ENCODE measurements at places on chromosomes 13 and 19. TPM values are rescaled to one million over a fixed set of nuclear protein-coding genes. Genes with fewer than 3 reads are reported as not detected.
A peak's percentile ranks its signal among the peaks of the same experiment; 100 is the strongest.

GRCh38 chr13:75792526-75793187, 156.5 kb downstream of the LMO7 start:
- DNase-seq = no peak

GRCh38 chr19:13187419-13187818, 37.2 kb downstream of the IER2 start:
- no peak for DNase-seq

DNA sequence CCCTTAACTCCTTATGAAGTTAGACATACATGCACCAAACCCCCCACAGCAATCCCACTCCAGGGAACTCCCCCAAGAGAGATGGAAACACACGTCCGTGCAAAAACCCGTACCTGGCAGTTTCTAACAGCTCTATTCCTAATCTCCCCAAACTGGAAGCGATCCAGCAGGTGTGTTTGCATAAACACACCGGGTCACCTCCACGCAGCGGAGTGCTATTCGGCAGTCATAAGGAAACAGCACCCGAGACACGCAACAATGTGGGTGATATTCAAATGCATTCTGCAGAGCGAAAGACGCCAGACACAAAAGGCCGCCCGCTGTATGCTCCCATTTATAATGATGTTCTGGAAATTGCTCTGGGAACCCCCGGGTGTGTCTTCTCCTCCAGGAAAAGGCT, 6.8 kb upstream of the ZNRF4 start:
- no peak for DNase-seq

DNA sequence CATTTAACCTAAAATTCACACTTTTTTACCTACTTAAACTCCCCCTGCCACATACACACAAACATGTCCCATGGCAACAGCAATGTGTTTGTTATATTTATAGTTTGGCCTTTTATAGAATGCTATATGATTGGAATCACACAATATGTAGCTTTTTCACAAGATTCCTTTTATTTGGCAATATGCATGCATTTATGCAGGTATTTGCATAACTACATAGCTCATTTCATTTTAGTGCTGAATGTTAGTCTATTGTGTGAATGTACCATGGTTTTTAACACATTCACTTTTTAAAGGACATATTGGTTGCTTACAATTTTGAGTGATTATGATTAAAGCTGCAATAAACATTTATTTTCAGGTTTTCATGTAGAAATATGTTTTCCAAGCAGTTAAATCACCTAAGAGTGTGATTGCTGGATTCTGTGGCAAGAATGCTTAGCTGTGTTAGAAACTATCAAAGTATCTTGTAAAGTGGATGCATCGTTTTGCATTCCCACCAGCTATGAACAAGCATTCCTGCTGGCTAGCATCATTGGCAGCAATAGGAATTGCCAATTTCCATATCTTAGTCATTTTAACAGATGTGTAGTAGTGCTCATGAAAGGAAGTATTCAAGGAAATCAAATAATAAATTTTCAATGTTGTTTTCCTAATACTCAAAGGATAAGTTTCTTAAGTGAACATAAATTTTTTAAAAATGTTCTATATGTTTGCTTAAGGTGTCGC, 557.0 kb downstream of the SLITRK1 start:
- DNase-seq = no peak

- DNase-seq = no peak
These were observed 34.3 kb upstream of the SOHLH2 start for GRCh38 chr13:36248700-36249099.

DNA sequence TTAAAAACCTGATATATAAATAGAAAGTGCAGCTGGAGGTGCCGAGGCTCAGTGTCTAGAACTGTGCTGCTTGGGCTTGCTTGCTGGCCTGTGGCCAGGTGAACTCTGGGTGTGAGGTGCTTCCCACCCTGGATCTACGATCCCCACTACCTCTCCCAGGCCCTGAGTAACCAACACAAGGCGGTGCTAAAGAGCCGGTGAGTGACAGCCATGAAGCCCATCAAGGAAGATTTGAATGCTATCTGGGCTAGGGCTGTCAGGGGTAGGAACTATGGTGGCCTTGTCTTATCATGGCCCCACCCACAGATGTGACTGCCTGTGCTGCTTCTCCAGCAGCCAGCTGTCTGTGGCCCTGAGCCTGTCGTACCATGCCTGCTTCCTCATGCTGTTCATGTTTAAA, 25.6 kb upstream of the ZNF91 start:
- no peak for DNase-seq

- DNase-seq = no peak
These were observed 27.1 kb upstream of the CCNA1 start for GRCh38 chr13:36405151-36405550.

- DNase-seq = no peak
These were observed 22.2 kb downstream of the PCID2 start for GRCh38 chr13:113186061-113186900.

GRCh38 chr19:41872775-41873647, 4.1 kb upstream of the CD79A start:
- peak; percentile 68 for DNase-seq

DNA sequence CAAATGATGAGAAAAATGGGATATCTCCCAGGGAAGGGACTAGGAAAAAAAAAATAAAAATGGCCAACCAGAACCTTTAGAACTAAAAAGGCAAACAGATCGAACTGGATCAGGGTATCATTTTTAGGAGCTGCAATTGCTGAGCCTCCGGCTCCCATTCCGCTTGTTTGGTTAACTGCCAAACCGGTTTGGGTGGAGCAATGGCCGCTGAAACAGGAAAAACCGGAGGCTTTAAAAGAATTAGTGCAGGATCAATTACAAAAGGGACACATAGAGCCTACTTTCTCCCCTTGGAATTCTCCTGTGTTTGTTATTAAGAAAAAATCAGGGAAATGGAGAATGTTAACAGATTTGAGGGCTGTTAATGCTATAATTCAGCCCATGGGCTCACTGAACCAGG, 12.7 kb upstream of the ZNF443 start:
- no peak for DNase-seq

DNA sequence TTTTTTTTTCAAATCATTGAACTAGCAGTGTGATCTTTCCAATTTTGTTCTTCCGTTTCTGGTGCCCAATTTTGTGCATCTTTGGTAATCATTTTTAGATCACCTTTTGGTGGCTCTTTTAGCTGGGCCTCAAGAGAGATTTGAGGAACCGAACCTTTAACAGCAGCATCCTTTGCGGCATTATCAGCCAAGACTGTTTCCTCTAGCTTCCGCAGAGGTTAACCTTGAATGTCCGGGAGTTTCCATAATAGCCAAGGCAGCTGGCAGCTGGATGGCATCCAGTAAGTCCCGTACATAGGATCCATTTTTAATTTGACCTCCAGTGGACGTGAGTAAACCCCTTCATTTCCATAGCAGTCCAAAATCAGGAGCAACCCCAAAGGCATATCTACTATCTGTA, 9.6 kb downstream of the IRGC start:
- DNase-seq = no peak

- DNase-seq = no peak
These were observed 238.0 kb downstream of the VWA8 start for GRCh38 chr13:41722684-41723535.

GRCh38 chr13:36445278-36445677, 13.0 kb downstream of the CCNA1 start:
- no peak for DNase-seq

- no peak for DNase-seq
These were observed 17.1 kb upstream of the SHFL start for GRCh38 chr19:10069046-10069445.

- no peak for DNase-seq
These were observed 159.3 kb downstream of the PDS5B start for GRCh38 chr13:32745509-32745908.

GRCh38 chr13:101308247-101309013, 107.9 kb downstream of the NALCN start:
- DNase-seq = no peak

DNA sequence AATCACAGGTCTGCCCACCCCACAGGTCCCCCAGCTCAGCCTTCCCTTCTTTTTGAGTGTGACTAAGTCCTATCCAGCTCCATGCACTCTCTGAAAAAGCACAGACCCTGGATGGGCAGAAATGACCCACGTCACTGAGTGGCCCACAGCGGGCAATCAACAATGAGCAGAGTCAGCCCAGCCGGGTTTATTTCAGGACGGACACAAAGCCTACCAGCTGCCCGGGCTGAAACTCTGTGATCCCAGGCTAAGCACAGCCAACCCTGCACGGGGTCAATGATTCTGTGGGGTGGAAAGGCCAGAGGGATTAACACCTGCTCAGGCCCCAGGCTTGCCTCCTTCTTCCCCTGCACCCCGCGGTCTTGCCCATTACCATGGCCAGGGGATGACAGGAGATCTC, 8.4 kb downstream of the NAPA start:
- DNase-seq = no peak

DNA sequence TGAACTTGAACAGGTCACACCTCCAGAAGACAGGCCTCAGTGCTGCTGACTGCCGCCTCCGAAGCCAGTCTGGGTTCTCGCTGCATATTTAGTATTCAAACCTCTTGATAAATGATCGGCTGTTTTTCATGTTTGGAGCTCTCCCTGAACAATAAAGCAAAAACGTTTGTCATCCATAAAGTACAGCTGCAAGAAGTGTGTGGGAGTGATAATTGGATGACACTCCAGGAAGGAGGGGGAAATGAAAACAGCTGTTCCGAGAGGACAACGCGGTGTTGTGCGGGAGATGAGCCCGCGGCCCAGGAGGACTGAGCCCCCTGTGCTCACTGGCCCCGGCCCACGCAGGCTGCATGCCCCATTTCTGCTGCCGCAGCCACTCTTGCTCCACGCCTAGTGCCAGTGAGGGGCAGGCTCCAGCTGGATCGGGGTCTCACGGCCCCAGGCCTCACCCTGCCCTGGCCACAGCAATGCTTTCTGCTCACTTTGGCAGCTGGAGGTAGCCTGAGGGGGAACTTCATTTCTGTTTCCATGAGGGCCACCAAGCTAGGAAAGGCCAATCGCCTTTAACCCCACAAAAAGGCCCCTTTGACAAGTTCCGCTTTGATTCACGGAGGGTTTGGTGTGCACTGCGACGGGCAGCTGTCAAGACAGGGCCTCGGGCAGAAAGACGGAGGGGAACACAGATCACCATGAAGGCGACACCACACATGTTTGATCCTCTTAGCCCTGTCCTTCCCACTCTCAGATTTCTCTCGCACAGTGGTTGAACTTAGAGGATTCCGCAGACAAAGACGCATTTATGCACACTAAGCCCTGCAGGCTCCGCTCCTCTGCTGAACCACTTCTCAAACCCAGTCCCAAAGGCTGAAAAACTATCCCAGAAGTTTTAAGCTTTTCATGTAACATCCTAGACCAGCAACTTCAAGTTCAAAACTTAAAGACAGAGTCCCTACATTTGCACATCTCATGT, 537.6 kb downstream of the EFNB2 start:
- no peak for DNase-seq

GRCh38 chr13:27177852-27178251, 6.2 kb upstream of the USP12 start:
- no peak for DNase-seq

DNA sequence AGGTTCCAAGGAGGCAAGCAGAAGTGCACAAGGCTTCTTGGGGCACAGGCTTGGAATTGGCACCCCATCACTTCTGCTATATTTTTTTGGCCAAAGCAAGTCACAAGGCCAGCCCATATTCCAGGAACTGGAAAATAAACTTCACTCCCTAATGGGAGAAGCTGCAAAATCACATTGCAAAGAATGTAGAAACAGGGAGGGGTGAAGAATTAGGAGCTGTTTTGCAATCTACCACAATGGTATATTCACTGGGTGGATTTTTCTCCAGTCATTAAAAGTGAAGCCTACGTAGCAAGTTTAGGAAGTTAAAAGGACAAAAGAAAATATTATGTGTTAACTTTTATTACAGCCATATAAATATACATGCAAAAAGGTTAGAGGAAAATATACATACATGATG, 464.8 kb downstream of the COG6 start:
- DNase-seq = no peak

DNA sequence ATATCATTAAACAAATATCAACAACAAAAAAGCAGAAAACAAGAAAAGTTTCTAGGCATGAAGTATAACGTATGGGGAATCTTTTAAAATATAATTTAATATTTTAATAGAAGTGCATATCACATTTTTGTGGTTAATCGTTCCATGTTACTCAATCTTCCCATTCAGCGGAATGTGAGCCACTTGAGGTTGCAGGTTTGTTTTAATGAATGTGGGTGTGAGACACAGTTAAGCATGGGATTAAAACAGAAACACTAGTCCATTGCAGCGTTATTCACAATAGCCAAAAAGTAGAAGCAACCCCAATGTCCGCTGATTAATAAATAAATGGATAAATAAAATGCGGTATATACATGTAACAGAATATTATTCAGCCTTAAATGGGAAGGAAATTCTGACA, 146.0 kb downstream of the NDFIP2 start:
- DNase-seq = no peak

DNA sequence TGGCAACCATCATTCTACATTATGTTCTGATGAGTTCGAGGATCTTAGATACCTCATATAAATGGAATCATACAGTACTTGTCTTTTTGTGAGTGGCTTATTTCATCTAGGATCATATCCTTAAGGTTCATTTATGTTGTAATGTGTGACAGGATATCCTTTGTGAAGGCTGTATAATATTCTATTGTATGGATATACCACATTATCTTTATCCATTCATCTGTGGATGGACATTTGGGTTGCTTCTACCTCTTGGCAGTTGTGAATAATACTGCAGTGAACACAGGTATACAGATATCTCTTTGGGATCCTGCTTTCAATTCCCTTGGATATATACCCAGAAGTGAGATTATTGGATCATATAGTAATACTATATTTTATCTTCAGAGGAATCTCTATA, 33.2 kb upstream of the RFC3 start:
- no peak for DNase-seq

GRCh38 chr13:49213539-49213938, 6.6 kb upstream of the MLNR start:
- DNase-seq = no peak

Gene MBD3L3
- not detected for total RNA-seq

Gene LGI4
- 0.72 TPM for total RNA-seq

Gene WDFY2
- 13.5 TPM for total RNA-seq

Gene ATXN8OS
- not detected for total RNA-seq

Gene CD22
- 39.1 TPM for total RNA-seq

Gene ADGRE1
- total RNA-seq = 14.3 TPM

Gene ZNF155
- total RNA-seq = 6.0 TPM

Gene KLHL1
- total RNA-seq = not detected

Gene DZIP1
- 0.31 TPM for total RNA-seq

Gene FAM32A
- total RNA-seq = 47.0 TPM

Gene RASGRP4
- total RNA-seq = 10.1 TPM
